ENCODE measurements at places on chromosomes 6 and 20.

DNA sequence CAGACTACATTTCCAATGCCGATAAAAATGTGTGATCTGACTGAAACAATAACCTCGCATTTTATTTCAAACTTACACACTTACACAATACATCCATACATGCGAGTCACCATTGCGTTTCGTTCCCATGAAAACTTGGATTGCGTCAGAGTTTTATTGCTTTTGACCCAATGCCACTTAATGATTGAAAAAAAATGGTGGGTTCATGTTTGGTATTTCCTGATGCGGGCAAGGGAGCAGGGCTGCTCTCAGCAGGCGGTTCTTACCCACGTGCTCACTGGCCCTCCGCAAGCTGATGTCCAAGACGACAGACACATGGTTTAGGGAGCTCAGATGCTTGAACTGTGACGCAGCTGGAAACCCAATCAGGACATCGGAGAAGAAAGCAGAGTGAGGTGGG, 281.0 kb upstream of the SULF2 start:
- DNase-seq: no peak

- peak; percentile 46 for DNase-seq
Measured at GRCh38 chr20:46282669-46283068, 25.6 kb downstream of the CDH22 start.

GRCh38 chr20:44691424-44692423, 23.4 kb upstream of the CCN5 start:
- no peak for DNase-seq

DNA sequence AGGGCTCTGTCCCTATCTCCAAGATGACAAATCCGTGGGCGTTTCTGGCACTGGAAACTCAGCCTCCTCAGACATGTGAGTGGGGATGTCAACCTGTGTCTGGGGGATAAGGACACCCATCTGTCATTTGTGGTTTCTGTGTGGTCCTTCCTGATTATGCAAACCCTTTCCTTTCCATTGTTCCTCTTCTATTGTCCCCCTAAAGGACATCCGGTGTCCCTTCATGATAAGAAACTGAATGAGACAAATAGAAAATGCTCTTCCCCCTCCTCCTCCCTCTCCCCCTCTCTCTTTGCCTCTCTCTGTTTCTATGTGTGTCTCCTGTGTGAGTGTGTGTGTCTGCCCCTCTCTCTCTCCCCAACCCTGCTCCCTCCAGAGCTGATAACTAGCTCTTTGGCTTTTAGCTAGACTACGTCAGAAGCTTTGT, 11.5 kb upstream of the GLP1R start:
- DNase-seq: no peak

GRCh38 chr6:29723666-29724588, 693 bp downstream of the HLA-F start:
- no peak for DNase-seq

DNA sequence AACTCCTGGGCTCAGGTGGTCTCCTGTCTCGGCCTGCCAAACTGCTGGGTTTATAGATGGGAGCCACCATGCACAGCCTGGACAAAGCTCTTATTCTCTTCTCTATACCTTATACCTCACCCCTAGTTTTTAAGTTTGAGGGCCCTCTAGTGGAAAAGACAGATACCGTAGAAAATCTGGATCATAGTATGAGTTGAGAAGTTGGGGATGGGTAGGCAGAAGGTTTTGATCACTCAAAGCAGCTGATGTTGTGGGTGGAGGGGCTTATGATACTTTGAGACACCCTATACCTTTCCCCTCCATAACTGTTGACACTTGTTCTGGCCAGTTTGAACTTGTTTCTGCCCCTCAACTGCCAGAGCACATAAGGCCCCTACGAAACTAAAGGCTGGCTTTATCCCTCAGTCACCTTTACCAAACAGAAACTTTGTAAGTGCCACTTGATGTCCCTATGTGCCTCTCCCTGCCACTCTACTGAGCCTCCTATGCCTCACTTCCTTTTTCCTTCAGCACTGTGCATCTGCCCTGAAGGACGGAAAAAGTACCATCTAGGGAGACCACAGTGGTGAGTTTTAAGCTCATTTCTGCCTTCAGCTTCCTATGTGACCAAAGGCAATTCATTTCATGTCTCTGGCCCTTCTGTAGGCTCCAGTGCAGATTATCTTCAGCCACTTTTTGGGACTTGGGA, 28.6 kb downstream of the RALY start:
- DNase-seq: peak; percentile 60

- no peak for DNase-seq
Measured at GRCh38 chr6:26576929-26577719, 19.6 kb upstream of the ABT1 start.

GRCh38 chr20:38836991-38837390, 31.5 kb downstream of the PPP1R16B start:
- DNase-seq: no peak

DNA sequence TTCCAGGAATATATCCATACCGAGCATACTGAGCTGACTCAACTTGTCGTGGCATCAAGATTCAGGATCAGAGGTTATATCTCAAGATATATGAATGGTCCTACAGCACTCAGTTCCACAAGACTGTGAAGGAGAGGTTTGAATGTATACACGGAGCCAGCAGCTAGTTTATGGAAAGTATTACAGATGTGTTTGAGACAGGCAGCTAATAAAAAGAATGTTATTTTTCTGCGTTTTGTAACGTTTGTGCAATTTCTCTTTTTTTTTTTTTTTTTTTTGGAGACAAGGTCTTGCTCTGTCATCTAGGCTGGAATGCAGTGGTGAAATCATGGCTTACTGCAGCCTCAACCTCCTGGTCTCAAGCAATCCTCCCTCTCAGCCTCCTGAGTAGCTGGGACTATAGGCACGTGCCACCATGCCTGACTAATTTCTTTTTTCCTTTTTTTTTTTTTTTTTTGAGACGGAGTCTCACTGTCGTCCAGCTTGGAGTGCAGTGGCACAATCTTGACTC, 3.4 kb upstream of the FAM110A start:
- no peak for DNase-seq

DNA sequence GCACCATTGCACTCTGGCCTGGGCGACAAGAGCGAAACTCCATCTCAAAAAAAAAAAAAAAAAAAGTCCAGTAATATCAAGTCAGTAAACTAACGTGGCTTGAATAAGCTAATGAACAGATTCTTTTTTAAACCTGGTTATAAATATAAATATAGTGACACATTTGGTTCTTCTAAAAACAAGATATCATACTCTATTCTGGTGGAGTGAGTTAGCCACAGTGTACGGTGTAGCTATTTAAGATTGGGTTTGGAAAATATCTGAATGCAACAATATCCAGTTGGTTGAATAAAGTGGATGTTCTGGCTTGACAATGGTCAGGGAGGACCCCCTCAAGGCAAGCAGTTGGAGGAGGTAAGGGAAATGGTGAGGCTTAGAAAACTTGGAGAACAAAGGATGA, 5.9 kb upstream of the DEK start:
- DNase-seq: no peak

GRCh38 chr6:55011034-55011433, 163.3 kb upstream of the HCRTR2 start:
- DNase-seq: no peak

DNA sequence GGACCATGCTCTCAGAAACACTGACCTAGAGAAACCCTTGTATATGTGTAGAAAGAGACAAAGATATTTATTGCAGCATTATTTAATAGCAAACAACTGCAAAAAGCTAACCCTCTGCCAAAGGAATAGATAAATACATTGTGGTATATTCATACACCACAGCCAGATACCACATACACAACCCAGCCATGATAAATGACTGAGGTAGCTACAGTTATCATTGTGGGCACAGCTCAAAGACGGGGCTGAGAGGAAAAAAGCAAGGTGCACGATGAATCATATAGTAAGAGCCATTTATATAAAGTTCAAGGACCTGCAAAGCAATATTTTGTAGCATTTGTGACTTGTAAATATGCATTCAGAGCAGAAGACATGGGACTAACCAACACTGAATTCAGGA, 30.8 kb downstream of the RSPO4 start:
- DNase-seq: no peak

GRCh38 chr20:516799-517198, 26.8 kb downstream of the CSNK2A1 start:
- DNase-seq: no peak
